Fibroblast of skin of scalp (primary cell): ENCODE measurements at places on chromosomes 1 and 21.

DNA sequence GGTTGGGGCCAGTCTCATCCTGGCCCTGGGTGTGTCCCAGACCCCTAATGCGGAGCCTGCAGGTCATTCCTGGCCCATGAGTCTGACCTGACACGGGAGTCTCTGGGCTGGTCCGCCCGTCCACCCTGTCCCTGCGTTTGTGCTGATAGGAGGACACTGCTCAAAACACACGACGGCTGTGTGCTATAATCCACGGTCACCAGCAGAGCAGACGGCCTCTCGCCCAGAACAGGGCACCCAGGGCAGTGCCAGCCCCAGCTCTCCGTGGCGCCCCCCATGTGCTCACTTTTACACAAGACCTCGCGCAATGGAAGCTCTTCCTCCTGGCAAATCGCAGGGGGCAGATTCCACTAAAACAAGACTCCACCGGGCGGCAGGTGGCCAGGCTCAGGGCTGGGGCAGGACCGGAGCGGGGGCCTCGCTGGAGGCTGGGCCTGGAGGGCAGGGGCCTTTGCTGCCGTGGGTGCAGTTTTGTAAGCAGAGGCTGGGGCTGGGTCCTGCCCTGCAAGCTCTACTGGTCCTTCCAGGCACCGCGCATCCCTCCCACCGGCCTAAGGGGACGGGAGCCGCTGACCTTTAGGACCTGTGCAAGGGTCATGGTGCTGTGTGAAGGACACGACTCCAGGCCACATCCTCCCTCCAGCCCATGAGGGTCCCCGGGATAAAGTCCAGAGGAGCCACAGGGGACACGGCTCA is 10.6 kb upstream of the SLC19A1 start:
- no peak for DNase-seq

DNA sequence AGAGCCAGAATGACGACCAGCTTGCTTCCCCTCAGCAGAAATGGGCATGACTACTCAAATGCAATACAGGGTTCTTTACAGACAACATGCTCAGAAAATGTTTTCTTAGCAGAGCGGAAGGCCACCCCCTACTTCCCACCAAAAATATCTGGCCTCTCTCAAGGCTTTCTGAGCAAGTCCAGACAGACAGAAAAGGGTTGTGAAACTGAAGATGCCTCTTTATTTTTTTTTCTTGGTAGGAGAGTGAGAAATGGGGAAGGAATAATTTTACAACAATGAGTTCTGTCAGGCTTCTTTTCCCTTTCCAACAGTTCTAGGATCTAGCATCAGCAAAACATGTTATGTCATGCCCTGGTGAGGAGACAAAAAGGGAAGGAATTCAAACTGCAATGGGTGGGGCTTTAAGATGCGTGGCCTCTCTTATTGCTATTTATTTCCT is 172.0 kb upstream of the CAMK1G start:
- peak; percentile 56 for DNase-seq

DNA sequence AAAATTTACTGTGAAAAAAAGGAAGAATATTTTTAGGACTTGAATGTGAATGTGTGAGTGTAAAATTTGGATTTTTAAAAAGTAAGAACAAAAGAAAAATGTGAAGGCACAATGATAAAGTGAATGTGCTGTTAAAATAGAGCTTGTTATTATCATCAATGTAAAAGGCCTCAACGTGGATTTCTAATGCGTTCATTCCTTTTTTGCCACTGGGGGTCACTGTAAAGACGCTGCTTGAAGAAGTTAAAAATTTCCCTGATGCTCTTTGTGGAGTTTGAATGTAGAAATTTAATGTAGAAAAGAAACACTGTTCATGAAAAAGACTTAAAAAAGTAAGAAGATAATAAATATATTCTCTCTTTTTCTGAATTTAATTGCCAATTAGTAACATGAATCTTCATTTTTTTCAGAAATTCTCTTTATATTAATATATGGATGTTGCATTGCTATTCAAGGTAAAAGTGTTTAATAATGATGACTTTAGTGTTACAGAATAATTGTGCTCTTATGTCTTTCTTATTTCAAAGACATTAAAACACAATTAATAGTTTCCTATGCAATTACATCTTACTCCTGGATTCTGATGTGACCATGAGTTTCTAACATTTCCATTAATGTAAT is 161.5 kb downstream of the DNM3 start:
- DNase-seq, result peak; percentile 68

- DNase-seq, result peak; percentile 87
Measured at GRCh38 chr1:55506740-55507577, 291.8 kb upstream of the USP24 start.

DNA sequence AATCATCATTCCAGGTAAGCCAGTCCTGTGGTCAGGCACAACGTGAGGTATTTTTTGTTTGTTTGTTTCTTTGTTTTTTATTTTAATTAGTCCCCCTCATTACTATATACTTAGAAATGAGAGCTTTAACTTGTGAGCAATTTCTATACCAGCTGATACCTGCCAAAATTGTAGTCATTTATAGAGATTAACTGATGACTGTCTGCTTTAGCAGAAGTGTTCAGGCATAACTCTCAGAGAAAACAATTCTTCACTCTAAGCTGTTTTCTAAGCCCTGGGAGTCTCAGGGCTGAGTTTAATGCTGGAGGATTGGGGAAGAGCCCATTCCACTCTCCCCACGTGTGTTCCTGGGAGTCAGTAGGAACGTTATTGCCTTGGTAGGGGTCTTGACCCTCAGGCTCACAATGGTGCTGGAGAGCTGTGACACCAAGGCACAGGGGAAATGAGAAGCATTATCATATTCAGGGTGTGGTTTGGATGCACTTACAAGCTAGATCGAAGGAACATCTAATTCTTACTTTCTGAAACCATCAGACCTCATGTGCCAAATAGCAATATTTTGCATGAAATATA is 168.2 kb downstream of the CLIC6 start:
- no peak for DNase-seq

- DNase-seq, result no peak
Measured at GRCh38 chr1:184157394-184157742, 105.8 kb downstream of the TSEN15 start.

DNA sequence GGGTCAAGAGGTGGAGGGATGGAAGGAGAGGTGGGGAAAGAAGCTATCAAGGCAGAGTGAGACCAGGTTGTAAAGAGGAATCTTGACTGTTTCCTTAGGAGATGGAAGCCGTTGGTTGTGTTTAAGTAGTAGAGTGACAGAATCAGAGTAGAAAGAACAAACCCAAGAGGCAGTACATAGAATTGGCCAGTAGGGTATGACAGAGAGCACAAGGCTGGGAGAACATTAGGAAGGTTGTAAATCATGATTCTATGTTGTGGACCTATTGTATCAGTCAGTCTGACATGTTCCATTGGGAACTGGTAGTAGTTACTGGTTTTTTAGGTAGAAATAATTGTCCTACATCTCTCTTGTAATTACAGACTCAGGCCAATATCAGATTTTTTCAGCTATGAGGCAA is 486.9 kb upstream of the USP24 start:
- DNase-seq, result no peak
